ENCODE measurements at places on chromosomes 4 and X.

GRCh38 chr4:119525005-119525749 lies 103.4 kb downstream of the PDE5A start:
- DNase-seq: no peak

DNA sequence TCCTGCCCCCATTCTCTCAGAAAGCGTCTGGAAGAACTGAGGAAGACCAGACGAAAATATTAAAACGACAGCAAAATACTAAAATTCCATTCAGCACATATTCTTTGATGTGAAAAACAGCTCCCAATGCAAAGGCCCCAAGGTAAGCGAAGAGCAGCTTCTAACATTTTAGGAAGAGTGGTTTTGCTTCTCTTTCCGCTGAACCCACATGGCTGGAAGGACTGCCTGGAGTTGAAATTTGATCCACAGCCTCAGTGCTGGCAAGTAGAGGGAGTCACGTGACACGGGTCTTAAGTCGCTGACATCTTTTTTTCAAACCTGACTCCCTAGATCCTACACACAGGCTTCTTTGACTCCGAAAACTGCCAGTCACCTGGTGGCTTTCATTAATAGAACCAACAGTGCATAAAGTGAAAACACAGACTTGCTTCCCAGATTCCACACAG lies at the start of gene FAM13A:
TSS of gene FAM13A (minus strand) at position 233 of the 446 bp plus-strand sequence. CDS start at position 12, 221 bp downstream.
- peak; percentile 95 for DNase-seq

DNA sequence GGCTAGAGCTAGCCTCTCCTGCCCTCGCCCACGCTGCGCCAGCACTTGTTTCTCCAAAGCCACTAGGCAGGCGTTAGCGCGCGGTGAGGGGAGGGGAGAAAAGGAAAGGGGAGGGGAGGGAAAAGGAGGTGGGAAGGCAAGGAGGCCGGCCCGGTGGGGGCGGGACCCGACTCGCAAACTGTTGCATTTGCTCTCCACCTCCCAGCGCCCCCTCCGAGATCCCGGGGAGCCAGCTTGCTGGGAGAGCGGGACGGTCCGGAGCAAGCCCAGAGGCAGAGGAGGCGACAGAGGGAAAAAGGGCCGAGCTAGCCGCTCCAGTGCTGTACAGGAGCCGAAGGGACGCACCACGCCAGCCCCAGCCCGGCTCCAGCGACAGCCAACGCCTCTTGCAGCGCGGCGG lies at the start of gene AR:
TSS of gene AR (plus strand) at position 204 of the 400 bp plus-strand sequence. CDS start 1,126 bp downstream, outside the sequence.
- DNase-seq: no peak

DNA sequence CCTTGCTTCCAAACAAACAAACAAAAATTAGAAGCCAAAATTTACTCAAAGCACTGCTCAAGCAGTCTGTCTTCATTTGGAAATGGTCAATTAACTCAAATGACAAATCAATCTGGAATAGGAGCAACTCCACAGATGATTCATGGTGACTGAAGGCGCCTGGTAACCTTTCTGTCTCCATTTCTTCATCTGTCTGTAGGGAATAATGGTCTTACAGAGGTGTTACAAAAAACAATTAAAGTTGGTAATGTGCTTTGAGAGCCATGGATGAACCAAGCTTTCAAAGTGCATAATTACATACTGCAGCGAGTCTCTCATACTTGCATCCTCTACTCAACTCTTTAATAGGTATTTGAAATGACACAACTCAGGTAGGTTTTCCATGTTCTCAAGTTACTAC lies 38.3 kb upstream of the STAG2 start:
- peak; percentile 33 for DNase-seq

DNA sequence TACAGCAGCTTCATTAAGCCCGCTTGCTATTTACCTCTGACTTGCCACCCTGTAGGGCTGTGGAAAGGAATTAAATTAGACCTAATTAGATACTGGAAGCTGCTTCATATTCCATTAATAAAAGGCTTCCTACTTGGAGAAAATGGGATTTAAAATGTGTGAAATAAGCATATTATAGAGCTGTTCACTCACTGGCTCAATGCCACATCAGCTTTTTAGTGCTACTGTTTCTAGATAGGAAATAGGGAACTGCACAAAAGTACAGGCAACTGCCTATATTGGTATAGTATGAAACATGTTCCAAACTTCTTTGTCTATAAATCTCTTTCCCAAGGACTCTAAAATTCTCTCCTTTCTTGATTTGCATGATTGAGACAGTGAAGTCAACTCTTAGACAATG lies 407.9 kb upstream of the AADAT start:
- no peak for DNase-seq

- no peak for DNase-seq
Measured at GRCh38 chr4:90970021-90970420, 842.8 kb downstream of the CCSER1 start.

DNA sequence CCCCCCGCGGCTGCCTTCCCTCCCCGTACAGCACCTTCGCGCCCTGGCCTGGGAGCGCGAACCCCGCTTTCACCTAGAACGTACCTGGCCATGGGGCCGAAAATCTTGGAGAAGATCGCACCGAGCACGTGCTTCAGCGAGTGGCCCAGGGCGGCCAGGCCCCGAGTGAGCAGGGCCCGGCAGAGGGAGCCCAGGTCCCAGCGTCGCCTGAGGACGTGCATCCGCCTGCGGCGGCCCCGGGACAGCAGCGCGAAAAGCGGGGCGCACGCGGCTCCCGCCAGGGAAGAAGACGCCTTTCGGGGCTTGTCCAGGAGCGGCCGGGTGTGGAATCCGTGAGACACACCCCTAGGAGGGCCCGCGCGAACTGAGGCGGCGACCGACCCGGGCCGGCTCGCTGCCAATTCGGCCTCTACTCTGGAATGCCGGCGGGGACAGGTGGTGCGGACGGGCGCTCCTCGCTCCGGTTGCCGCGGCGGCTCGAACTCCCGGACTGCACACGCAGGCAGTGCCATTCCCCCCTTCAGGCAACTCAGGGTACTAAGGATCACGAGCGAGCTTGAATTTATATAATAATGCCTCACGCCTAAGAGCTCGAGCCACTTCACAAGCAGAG lies at the start of gene HS6ST2:
TSS of gene HS6ST2 (minus strand) at position 539 of the 613 bp plus-strand sequence.
- no peak for DNase-seq

DNA sequence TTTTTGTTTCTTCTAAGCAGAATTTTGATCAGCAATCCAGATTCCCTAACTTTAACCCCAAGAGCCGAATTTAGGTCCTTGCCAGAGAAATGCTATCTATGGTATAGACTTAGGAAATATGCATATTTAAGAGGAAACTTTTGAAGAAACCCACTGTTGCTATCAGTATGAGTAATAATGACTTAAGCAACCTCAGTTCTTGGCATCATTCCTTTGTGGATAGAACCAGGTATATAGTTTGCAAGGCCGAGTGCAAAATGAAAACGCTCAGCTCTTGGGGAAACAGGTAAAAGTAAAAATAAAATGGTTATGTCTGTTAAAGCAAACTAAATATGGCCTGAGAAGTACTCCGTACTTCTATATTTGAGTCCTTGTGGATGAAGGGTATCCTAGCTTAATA lies 78.1 kb downstream of the ARSF start:
- no peak for DNase-seq

DNA sequence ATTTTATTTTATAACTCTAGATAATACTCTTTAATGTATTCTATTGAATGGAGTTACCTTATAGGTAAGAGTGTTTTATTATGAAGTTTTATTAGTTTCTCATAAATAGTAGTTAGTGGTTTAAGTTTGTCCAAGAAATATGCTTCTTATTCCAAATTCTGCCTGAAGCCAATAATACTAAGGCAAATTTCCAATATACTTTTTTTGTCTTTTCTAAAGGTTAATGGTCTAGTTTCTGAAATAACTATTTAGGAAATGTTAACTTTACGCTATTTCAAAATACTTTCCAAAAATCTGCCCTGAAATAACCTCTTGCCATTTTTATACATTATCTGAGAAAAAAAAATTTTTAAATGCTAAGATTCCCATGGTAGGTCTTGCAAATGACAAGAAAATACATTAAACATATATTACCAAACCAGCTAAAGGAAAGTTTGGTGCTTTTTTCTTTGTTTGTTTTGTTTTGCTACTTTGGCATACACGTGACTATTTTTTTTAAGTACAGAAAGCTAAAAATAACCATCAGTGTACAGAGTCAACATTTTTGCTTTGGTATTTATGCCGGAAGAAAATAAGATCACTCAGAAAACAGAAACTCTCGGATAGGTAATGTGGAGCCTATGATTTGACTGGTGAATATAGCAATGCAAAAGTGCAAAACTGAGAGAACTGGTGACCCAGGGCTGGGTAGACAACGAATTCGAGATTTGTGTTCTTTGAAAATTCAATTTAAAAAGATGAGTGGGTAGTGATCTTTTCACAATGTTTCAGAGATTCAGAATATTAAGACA lies 29.8 kb downstream of the PCDH18 start:
- no peak for DNase-seq

DNA sequence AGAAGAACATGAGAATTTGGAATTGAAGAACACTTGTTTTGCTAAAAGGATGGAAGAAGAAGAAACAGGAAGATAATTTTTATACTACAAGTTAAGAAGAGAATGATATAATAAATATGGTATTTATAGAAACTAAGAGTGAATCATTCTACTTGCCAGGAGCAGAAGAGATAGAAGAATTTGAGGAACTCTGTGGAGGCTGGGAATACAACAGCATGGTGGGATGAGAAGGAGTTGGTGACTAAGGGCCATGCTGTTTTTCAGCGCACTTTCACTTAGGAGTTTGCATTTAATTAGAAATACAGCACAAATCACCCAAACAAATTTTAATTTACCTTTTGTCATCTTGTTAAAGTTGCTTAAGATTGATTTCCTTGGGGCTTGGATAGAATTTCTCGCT lies 20.5 kb downstream of the HADH start:
- no peak for DNase-seq

GRCh38 chr4:15587649-15588048 lies 67.5 kb downstream of the FBXL5 start:
- DNase-seq: no peak

GRCh38 chr4:8725071-8725841 lies 132.7 kb downstream of the CPZ start:
- DNase-seq: no peak

- DNase-seq: peak; percentile 23
Measured at GRCh38 chrX:135437867-135438733, 16.4 kb downstream of the SMIM10L2A start.

DNA sequence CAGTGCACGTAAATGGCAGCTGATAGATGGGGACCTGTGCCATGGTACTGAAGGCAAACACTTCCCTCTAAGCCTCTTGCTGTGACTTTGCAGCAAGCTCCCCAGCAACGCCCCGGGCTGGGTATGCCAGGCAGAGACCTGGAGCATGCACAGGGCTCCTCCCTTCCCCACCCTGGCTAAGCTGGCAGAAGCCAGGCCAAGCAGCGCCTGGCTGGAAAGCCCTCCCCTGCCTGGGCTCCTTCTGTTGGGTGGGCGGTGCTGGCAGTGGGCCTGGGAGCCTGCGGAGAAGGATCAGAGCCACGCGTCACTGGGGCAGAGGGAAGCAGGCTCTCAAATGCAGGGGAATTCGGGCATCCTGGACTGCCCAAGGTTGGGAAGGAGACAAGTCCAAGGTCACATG lies 3.6 kb downstream of the ATP2B3 start:
- DNase-seq: peak; percentile 93

DNA sequence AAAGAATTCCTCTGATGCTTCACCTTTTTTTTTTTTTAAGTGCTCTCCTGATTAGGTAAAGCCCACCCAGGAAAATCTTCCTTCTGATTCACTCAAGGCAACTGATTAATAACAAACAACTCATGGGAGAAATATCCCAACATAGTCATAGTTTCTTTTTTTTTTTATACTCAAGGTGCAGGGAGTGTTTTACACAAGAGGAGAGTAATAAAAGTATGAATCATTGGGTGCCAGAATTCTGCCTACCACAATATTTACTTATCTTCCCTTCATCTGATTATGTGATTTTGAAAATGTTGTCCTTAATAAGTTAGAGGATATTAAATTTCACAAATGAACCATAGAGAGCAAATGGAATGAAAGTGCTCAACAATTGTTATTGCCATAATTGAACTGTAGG lies 329.9 kb downstream of the TECRL start:
- no peak for DNase-seq

DNA sequence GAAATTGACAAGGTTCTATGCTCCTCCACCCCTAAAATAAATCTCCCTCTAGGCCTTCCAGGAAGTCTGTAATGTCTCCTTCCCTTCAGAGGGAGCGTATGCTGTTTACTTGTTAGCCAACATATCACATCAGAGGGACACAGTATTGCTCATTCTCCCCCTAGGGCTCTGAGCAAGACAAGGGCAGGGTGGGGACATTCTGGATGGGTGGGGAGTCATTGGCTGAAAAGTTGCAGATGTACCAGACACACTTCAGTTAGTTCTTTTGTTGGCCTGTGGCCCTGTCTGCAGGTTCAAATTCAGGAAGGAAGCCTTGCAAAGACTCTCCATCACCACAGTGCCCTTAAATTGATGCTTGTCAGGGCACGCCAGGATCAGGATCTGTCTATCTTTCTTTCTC lies 106.3 kb upstream of the TEX13D start:
- no peak for DNase-seq

- no peak for DNase-seq
Measured at GRCh38 chr4:76022677-76023076, 620 bp downstream of the CXCL10 start.

DNA sequence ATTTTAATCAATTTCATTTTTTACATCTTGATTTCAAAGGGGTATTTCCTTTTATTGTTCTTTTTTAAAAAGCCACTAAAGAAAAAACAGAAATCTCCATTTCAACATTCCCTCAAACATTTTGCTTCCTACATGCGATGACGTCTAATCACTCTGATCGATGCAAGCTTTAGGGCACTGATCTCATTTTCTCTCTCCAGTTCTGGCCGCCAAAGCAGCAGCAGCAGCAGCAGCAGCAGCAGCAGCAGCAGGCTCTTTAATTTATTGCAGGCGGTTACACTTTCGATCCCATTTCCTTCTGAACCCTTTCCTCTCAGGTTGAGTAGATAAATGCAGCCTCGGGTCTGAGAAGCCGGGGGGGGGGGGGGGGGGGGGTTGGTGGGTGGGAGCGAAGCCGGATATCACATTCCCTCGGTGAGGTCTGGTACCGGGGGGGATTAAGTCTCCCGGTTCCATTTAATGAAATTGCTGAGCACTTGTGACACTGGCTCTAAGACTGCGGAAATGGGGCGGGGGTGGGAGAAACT lies 3.4 kb upstream of the PCDH7 start:
- peak; percentile 56 for DNase-seq

DNA sequence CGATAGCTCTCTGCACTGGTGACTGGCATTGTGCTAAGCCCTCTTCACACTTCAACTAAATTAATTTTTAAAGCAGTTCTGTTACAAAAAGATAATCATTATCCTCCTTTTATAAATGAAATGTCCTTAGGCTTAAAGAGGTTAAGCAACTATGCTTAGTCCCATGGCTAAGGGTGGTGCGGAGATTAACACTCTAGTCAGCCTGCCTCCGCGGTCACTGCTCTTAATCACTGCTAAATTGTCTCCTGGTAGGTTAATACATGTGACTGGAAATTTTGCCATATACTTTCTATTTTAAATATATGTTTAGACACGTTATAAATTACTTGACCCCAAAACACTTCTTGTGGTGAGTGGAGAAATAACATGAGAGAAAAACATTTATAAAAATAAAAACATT lies 473.7 kb downstream of the CENPC start:
- no peak for DNase-seq

- no peak for DNase-seq
Measured at GRCh38 chr4:173507471-173508385, 22.3 kb downstream of the HAND2 start.

- DNase-seq: peak; percentile 87
Measured at GRCh38 chr4:114688059-114688458, 89.5 kb downstream of the UGT8 start.

- no peak for DNase-seq
Measured at GRCh38 chr4:84916227-84916626, 50.3 kb downstream of the WDFY3 start.
